Hematopoietic multipotent progenitor cell treated with erythropoietin and hydrocortisone succinate and interleukin-3 and kit ligand, for 8 days (in vitro differentiated cells): ENCODE measurements at places on chromosomes 7 and 10.

DNA sequence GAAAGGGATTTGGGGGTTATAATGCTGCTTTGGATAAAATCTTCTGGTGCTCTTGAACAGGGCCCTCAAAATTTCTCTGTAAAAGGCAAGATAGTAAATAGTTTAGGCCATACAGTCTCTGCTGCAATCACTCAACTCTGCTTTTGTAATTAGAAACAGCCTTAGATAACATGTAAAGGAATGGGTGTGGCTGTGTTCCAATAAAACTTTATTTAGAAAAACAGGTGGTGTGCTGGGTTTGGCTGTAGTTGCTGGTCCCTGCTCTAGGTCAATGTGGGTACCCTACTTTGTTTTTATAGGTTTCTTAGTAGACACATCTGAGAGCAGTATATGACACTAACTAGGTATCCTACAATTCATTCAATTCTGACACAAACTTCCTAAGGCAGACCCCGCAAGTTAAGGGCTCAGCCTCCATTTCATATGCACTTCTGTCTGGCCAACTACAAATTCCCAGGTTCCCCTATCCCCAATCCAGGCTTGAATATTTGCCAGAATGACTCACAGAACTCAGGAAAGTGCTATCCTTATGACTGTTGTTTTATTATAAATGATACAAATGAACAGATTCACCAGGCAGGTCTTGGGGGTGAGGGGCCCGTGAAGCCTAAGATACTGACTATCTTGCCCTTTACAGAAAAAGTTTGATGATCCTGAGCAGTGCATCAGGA is 349.9 kb downstream of the RPS24 start:
- DNase-seq, result no peak

- DNase-seq, result peak; percentile 96
These were observed 6.3 kb downstream of the RAPGEF5 start for GRCh38 chr7:22350466-22351328.

- DNase-seq, result no peak
These were observed 66.1 kb upstream of the AOAH start for GRCh38 chr7:36790311-36790787.

DNA sequence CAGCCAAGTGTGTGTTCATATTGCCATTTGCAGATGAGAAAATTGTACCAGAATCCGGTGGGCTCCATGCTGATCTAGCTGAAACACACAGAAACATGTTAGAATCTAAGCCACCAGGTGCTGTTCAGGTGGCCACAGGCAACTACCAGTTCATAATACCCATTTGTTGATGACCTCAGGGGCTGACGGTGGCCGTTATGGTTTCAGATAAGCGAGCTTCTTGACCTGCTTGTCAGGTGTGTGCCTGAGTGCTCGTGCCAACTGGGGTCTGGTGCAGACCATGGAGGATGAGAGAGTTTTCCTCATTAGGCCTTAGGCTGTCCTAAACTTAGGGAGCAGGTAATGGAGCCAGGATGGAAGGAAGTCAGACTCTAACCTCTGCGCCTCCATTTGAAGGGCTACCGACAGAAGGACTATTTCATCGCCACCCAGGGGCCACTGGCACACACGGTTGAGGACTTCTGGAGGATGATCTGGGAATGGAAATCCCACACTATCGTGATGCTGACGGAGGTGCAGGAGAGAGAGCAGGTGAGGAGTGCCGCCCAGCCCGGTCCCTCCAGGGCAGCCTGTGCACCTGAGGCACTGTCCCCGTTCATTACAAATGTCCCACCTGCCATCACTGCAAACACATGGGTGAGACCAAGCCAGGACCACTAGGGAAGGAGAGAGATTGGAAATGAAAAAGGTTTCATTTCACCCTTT is 53.1 kb downstream of the MKI67 start:
- no peak for DNase-seq

DNA sequence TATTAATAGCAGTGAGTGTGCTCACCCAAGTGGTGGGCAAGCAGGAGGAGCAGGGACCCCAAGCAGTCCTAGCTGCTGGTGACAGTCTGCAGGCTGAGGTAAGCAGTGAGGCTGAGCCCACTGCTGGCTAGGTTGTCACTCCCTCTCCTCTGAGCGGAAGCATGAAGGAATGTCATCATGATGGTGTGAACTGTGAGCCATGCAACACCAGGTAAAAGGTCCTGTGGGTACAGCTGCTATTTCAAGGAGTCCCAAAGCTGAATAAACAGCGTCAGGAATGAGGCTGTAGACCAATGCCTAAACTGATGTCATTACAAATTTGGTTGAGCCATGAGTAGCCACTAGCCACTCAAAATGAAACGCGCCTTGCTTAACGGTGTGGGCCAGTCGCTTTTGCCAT is 126.1 kb downstream of the RNF32 start:
- DNase-seq, result no peak

DNA sequence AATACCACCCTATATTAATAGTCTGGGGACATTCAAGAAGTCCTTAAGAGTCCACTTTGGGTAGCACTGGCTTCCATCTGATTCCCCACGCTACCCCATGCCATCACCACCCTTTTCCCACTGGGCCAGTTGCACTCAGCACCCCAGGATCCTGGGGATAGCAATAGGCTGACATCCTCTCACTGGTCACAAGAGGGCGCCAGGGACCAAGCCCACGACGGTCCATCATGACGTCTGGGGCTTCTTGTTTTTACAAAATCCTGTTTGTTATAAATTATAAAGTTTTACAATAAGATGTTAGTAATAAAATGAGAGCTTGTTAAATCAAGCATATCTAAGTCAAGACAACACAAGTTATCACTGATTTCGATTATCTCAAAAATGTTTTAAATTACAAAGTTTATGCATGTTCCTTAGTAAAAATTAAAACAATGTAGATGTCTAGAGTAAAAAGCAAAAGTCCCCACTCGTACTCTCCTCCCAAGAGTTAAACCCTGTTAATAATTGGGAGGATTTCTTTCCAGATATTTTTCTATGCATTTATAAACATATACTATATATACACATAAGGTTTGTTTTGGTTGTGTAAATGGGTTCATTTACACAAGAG is 15.4 kb downstream of the GPNMB start:
- peak; percentile 78 for DNase-seq

- no peak for DNase-seq
These were observed 24.3 kb downstream of the PDZD8 start for GRCh38 chr10:117350909-117351308.

DNA sequence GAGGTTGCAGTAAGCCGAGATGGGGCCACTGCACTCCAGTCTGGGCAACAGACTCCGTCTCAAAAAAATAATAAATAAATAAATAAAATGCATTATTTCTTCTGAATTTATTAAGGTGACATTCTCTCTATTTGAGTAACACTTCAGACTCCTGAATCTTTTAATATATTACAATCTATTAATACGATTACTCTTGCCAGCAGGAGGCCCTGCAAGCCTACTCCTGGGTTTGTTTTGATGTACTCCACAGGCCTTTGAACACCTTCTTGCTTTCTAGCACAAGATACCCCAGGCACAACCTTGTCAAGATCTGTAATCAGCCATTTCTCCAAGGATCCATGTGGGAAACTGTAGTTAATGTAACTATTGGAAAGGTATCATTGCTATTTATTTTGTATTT is 63.5 kb downstream of the COBL start:
- DNase-seq, result no peak

GRCh38 chr7:38594949-38595348 is 36.2 kb downstream of the AMPH start:
- DNase-seq, result no peak

DNA sequence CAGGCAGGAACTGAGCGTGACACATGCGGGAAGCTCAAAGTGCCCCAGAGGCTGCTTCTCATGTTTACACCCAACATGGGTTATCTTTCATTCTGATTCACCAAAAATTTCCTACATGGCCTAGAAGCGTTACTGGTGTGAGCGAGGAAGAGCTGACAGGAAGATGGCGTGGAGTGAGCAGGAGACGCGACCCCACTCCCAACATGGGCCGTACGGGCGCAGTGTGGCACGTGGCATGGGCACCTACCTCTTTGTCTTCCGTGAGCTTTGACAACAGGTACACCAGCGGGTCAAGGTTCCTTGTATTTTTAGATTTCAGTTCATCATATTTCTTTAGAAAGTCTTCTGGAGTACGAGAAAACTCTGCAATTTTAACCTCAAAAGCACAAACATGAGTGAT is 8.9 kb downstream of the TUBGCP2 start:
- DNase-seq, result no peak

DNA sequence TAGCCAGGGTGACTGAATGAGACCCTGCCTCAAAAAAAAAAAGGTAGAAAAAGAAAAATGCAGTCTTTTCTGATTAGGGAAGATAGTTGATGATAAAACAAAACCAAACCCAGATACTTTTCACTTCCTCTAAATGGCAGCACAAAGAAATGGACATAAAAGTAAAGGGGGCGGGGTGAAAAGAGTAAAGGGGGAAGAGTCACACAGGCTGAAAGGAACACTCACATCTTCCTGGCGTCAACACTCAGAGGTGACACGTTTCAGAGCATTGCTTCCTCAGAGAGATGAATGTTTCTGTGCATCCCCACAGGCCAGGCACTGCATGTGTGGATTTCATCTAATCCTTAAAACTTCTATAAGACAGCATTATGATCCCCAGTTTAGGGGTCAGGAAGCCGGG is 81.2 kb downstream of the HIPK2 start:
- no peak for DNase-seq

GRCh38 chr7:99379043-99379577 is 4.6 kb downstream of the ARPC1B start:
- peak; percentile 66 for DNase-seq

- no peak for DNase-seq
These were observed 130.5 kb downstream of the CPED1 start for GRCh38 chr7:121119047-121119446.

- DNase-seq, result no peak
These were observed 145.9 kb downstream of the PRKAG2 start for GRCh38 chr7:151731022-151731441.

- no peak for DNase-seq
These were observed 38.4 kb downstream of the BAIAP2L1 start for GRCh38 chr7:98362517-98362916.

- DNase-seq, result no peak
These were observed 186.9 kb upstream of the MYO3A start for GRCh38 chr10:25747084-25747483.

DNA sequence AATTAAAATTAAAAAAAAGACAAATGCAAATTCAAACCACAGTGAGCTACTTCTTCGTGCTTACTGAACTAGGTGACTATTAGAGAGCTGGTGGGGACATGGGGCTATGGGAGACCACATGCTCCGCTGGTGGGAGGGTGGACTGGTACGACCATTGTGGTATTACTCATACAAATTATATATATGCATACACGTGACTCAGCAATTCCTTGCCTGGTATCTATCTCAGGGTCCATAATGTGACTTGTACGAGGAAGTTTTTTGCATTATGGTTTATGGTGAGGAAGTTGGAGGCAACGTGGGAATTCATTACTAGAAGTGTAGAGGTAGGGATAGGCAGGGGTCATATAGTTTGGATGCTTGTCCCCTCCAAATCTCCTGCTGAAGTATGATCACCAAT is 1112.7 kb downstream of the TYW1 start:
- no peak for DNase-seq

DNA sequence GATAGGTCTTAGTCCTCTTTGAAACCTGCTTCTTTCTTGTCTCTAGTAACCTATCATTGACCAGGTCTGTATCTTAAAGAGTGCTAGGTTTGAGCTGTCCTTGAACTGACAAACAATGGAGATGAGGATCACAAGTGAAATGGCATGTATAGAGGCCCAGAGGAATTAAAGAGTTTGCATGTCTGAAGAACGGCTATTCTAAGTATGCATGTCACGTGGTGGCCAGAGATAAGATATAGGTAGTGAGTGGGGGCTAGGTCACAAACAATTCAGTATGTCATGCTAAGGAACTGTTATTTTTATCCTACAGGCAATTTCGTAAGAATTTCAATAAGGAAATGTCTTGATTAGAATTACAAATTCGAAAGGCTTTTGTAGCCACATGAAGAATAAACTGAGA is 95.3 kb downstream of the SUGCT start:
- no peak for DNase-seq

DNA sequence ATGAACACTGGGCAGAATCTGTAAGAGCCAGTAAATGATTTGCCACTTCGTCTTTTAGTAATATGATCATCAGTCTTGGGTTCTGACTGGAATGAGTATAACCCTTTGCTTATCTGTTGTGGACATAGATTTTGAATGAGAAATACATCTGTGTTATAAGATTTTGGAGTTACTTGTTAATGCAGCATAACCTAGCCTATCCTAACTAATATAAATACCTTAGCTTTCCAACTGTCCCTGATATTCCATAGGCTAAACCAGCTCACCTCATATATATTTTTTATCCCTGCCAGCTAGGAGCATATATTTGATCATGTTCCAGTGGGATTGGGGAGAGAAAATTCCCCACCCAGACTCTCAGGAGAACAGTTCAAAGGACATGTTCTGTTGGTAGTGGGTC is 15.1 kb downstream of the LRMDA start:
- DNase-seq, result no peak

DNA sequence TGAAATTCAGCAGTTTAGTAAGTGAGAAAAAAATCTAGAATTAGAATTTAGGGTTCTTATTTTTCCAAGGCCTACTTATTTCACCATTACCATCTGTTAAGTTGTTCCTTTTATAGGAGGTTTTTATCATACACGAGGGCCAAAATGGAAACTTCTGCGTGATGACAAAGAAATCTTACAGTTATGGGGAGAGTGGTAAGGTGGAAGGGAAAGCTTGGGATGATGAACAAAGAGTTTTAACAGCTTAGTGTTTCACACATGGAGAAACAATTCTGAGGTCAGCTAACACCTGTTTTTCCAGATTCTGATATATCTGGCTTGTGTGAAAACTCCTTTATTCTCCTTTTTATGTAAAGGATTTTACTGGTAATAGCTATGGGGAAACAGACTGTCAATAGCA is 49.8 kb upstream of the SEMA3C start:
- no peak for DNase-seq

- DNase-seq, result no peak
These were observed 337.9 kb downstream of the PTPRN2 start for GRCh38 chr7:158249692-158250091.

- no peak for DNase-seq
These were observed 55.1 kb downstream of the KCTD7 start for GRCh38 chr7:66683770-66684123.

- no peak for DNase-seq
These were observed 119.8 kb downstream of the NKX6-2 start for GRCh38 chr10:132665946-132666704.

GRCh38 chr10:124517461-124517860 is 55.8 kb downstream of the LHPP start:
- no peak for DNase-seq
